ENCODE measurements at places on chromosomes 1 and 21. TPM values are rescaled to one million over a fixed set of nuclear protein-coding genes. Genes with fewer than 3 reads are reported as not detected.

The ANKRD34A gene
- total RNA-seq: 0.28 TPM

The SLAMF9 gene
- 32.0 TPM for total RNA-seq

The KRTAP12-2 gene
- not detected for total RNA-seq

The ADAMTS4 gene
- 0.05 TPM for total RNA-seq

The HLCS gene
- total RNA-seq: 17.2 TPM

The LCE3D gene
- not detected for total RNA-seq

The RHCE gene
- 0.21 TPM for total RNA-seq

The BNIPL gene
- 30.5 TPM for total RNA-seq

The MYCL gene
- total RNA-seq: 12.2 TPM

The LIN28A gene
- total RNA-seq: not detected

The FLG gene
- 1.3 TPM for total RNA-seq

The PDC gene
- not detected for total RNA-seq

The NTRK1 gene
- total RNA-seq: not detected

The ITLN1 gene
- not detected for total RNA-seq

The KRTAP21-2 gene
- not detected for total RNA-seq

The B3GALT2 gene
- total RNA-seq: not detected
